ENCODE measurements at places on chromosomes 6 and 20.

- no peak for DNase-seq
These were observed at the start of gene HMGCLL1 for GRCh38 chr6:55578537-55579363. TSS of gene HMGCLL1 (minus strand) at chr6:55579192. CDS start at chr6:55579055, 137 bp downstream.

DNA sequence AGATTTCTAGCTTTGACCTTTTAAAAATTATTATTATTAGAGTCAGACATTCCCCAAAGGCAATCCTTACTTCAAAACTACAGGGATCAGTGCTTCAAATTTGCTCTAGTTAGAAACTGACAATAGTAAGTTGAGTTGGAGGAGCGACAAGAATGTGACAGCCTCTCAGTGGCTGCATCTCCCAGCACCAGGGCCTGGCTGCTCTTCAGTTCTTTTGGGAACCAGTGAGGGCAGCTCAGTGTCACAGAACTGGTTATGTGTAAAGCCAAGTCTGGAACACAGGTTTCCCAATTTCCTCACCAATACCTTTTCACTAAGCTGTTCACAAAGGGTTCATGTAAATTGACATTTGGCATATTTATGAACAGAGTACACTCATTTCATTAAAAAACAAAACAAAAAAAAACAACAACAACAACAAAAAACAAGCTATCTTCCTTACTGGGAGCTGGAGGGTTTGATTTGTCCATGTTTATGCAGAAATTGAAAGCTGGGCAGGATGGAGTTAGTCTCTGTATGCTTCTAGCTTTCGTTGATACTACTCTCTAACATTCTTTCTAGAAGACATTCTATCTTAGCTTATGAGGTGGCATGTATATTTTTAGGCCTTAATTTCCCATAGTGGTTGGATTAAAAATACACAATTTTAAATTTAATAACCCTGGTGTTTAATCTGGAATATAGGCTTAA, 95.0 kb downstream of the SAMD5 start:
- DNase-seq = no peak

- no peak for DNase-seq
These were observed 14.2 kb upstream of the FAM8A1 start for GRCh38 chr6:17585766-17586490.

GRCh38 chr6:40194447-40195170, 260.3 kb upstream of the MOCS1 start:
- no peak for DNase-seq

- no peak for DNase-seq
These were observed 18.2 kb upstream of the IL22RA2 start for GRCh38 chr6:137191670-137192069.

DNA sequence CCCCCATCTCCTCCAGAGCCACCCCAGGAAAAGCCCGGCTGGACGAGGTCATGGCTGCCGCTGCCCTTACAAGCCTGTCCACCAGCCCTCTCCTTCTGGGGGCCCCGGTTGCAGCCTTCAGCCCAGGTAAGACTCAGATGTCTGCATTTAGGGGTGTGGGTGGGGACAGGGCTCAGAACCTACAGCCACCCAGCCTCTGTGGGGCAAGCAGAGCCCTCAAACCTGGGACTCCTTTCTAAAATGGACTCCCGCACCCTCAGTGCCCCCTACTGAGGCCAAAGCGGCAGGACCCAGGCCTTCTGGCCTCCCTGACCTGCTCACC, 1.7 kb downstream of the SLC2A4RG start:
- DNase-seq = no peak

DNA sequence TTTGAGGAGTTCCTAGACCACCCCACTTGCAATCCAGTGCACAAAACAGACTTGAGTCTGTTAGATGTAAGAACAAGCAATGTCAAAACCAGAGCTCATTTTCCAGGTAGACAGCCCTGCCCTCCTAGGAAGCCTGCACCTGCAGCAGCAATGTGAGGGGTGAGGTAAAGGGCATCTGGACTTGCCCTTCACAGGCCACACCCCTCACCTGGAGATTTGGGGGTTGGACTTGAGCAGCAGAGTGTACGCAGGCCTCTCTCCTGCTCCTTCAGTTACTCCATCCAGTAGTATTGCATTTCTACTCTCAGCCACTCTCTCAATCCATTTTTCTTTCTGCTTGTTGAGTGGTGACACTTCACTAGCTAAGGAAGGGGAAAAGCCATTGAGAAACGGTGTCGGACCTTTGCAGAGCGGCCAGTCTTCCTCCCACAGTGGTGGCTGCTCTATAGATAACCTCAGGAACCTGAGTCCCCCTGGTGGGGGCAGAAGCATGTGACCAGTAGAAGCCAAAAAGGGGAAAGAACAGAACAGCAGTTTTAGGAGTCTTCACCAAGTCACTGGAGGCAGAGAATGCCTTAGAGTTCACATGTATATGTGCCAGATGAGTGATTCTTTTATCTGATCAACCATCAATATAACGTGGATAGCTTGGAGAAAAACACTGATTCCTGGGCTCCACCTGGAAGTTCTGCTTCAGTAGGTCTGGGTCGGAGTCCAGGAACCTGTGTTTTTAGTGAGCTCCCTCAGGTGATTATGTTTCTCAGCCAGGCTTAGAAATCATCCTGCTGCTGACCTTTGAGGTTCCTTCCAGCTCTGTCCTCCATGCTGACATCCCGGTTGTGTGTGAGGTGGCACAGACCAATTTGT, 28.0 kb downstream of the ARFGEF2 start:
- no peak for DNase-seq

DNA sequence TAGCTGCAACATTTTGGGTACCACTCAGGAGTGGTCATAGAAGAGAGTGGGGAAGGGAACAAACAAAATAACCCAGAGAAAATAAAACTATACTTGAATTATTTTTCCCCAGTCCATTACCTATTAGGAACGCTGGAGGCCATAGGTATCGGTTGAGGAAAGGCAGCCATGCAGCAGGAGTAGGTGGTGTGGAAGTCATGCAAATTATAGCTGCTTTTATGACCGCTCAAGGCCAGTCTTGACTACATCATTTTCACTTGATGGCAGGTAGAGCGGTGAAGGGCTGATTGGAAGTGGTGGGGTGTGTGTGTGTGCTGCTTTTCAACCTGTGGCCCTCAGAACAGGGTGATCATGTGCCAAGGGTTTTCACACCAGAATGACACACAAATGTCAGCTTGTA, 36.5 kb upstream of the KIF13A start:
- DNase-seq = no peak

- no peak for DNase-seq
These were observed 8.6 kb upstream of the HECA start for GRCh38 chr6:139126255-139126654.

DNA sequence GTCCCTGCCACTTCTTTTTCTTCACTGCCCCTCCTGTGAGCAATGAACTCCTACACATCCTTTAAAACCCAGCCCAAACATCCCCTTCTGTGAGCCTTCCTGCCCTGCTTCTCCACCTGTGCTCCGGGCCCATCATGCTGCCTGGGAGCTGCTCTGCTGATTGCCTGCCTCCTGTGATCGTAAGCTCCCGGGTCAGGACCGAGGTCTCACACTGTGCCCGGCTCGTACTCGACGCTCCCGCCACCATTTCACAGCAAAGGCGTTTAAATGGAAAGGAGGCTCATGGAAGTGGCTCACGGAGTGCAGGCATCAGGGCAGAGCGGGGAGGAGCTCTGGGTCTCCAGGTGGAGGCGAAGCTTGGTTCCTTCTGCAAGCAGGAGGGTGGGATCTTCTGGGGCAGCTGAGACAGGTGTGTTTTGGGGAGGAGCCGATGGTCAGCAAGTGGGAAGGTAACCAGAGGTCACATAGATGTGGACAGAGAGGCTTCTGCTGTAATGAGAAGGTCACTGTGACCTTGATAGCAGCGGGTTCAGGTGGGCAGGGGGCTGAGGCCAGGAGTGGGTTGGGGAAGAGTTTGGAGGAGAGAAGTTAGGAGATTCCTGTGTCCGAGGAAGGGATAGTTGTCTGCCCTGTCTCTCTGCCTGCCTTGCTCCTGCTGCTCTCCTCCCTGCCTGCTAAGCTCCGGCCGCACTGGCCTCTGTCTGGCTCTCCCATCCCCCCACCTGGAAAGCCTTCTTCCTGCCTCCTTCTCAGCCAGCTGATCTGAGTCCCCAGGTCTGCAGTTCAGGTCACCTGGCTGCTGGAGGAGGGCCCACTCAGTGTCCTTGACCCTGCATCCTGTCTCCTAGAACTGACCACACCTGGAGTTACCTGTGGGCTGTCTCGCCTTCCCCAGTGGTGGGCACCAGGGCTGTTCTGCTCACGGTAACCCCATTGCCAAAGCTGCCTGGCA, 52.7 kb upstream of the FRMD1 start:
- no peak for DNase-seq

DNA sequence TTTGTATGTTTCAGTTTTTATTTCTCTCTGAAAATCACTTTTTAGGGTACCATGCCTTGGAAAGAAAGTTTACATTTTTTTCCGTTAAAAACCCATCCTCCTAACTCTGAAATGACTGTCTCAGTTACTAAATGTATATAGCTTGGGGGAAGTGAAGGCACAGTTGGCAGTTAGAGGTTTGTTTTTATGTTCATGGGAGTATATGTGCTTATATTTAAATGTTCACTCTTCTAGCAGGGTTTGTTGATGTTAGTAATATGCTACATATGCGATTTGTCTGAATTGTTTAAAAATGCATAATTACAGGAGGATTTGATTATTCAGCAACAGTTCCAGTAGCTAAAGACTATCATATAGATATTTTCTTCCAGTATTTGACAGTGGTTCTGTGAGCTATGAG, 31.1 kb downstream of the CDKAL1 start:
- peak; percentile 9 for DNase-seq

GRCh38 chr20:63094767-63095499, 88.2 kb upstream of the BHLHE23 start:
- no peak for DNase-seq

DNA sequence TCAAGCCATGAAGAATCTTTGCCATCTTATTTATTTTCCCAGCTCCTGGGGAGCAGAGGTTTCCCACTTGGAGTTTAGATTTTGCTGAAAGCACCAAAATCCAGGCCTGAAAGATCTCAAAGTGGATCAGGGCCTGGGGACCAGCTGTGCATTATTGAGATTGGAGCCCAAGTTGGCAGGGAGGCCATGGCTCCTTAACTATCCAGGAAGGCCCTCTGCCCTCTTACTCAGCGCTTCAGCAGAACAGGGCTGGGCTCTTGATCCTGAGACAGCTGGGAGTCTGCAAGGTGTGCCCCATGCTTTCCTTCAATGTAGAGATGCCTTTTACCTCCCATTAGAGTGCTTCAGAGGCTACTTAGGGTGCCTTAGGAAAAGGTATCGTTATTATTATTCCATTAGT, 24.6 kb downstream of the FOXO3 start:
- DNase-seq = no peak

DNA sequence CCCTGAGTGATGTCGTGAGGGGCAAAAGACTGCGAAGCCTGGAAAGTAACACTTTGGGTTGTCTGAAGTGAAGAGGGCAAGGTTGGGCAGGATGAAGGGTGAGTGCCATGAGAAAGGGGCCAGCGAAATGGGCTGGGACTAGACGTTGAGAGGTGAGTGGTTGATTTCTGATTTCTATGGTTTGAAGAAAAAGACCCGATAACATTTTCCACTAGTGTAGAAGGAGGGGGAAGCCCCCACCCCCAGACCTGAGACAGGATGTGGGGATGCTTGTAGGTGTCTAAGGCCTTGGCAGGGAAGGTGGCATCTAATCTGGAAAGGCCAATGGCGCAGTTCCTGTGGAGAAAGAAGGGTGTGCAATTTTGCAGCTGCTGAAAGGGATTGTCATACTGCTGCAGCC, 25.3 kb upstream of the KIF3B start:
- DNase-seq = no peak

GRCh38 chr20:37315452-37316110, 26.1 kb downstream of the MANBAL start:
- peak; percentile 52 for DNase-seq

DNA sequence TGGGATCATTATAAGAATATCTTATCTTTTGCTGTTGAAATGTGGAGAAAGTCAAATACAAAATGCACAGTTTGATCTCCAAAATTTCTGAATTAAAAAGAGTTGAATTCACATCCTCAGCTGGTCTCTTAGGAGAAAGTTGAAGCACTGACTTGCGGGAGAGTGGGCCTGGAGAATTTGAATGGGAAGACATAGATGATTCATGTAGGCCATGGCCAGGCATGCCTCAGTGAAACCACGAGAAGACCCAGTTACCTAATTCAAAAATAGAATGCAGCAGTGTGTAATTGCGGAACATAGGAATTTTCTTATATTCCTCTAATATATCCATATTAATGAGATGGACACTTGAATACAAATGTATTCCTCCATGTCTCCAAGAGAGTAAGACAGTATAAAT, 53.0 kb upstream of the DTNBP1 start:
- no peak for DNase-seq

- no peak for DNase-seq
These were observed 165.4 kb upstream of the CHD6 start for GRCh38 chr20:41783423-41784208.

- no peak for DNase-seq
These were observed 7.9 kb downstream of the SNX14 start for GRCh38 chr6:85585741-85586140.

- no peak for DNase-seq
These were observed 688.2 kb downstream of the QKI start for GRCh38 chr6:164102693-164103092.

DNA sequence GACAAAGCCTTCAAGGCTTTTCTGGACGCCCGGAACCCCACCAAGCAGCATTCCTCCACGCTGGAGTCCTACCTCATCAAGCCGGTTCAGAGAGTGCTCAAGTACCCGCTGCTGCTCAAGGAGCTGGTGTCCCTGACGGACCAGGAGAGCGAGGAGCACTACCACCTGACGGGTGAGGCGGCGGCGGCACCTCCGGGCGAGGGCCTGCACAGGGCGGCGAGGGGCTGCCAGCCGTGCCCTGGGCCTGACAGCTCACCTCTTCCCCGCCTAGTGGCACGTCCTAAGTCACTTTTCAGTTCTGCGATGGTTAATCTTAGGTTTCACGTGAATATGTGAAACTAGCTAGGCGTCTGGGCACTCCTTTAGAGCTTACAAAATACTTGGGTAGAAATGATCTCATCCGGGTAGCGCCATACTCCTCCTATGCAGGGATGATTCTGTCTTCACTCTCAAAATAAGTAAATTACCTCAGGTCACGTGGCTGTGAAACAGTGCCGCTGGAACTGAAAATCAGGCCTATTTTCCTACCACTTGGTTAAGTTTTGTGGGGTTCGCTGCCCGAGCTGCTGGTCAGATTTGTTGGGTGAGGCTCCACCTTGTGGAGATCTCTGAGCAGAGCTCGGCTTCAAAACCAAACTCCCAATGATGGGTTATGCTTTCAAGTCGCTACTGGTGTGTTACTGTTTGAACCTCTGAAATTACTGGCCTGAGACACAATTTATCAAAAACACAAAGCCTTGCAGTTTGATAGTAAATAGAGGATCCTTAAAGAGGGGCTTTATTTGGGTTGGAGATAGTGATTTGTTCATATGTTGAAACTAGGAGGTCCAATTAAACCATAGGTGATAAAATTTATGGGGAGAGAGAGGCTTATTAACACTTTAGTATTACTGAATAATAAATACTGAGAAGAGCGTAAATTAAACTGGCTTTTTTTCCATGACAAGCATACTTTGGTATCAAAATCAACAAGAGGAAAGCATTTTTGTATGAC, 15.5 kb upstream of the CLDN20 start:
- peak; percentile 49 for DNase-seq

DNA sequence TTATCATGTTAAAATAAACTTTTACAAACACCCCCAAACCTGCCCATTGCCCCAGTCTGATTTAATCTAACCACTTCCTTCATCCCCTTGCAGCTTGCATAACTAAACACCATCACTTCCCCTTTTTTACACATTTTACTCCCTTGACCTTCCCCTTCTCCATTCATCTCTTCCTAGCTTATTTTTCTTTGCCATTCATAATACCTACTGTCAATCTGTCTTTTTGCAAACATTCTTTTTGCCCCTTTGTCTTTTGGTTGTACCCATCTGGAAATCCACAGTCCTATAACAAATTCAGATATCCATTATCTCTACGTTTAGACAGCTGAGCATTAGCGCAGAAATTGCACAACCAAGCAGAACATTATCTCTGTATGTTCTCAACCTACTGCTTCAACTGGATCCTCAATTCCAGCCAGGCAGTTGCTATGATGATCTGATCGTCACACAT, 51.2 kb downstream of the C6orf52 start:
- DNase-seq = no peak
